ENCODE measurements at places on chromosomes 3 and 15.
A peak's percentile ranks its signal among the peaks of the same experiment; 100 is the strongest.

- DNase-seq, result no peak
These were observed 200.8 kb upstream of the GOLGA6L4 start for GRCh38 chr15:84034578-84035398.

DNA sequence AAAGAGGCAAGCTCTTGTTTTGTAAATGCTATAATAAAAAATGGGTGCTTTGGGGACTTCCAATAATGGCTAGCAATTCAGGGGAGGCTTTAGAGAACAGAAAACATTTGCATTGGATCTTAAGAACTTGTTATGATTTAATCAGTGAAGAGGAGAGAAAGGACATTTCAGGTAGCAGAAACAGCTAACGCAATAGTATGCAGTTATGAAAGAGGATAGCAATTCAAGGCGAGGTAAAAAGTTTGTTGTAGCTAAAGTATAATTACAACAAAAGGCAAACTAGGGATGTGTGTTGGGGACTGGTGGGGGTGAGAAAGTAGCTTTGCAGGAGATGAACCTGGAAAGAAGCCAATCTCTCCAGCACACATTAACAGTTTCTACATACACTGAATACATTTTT lies 558.7 kb upstream of the SEMA6D start:
- no peak for DNase-seq

- no peak for DNase-seq
These were observed 857 bp downstream of the AEN start for GRCh38 chr15:88621789-88622604.

GRCh38 chr3:102443021-102443420 lies 8.2 kb downstream of the ZPLD1 start:
- no peak for DNase-seq

DNA sequence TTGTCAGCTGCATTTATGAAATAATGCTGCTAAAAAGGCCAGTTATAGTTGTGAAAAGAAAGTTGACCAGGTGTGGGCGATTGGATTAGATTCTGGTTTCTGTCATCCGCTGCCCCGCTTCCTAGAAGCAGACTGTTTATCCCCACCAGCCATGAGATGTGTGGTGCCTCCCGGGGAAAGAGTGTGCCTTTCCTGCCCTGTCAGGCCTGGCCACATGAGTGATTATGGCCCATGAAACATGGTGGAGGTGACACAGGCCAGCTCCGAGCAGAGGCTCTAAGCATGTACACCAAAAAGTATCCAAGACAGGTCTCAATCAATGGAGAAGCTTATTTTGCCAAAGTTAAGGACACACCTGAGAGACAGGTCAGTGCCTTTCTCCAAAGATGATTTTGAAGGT lies 85.4 kb upstream of the ABHD2 start:
- DNase-seq, result peak; percentile 33

DNA sequence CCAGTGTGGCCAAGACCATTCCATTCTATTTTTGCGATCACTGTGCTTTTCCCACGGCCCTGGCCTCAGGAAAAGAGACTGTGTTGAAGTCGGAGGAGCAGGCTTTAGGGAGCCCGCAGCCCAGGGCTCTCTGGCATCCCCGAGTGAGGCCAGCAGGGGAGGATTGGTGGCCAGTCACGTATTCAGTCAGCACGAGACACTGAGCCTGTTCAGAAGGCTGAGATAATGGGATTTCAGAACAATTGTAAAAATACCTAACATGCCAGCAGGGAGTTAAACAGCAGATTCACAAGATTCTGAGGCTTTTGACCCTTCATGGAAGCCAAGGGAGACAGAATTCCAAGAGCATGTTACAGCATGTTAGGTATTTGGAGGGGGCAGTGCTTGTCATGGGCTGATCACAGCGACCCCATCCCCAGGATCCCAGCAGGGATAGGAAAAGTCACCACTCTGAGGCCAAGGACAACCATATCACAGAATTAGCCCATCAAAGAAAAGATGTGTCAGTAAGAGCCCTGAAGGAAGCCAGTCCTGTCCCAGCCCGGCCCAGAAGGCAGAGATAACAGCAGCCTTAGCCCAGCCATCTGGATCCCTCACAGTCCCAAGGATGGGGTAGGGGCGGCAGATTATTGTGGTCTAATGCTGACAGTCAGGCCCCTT lies 40.6 kb downstream of the AMOTL2 start:
- DNase-seq, result no peak

GRCh38 chr3:27935492-27935891 lies 213.4 kb upstream of the EOMES start:
- no peak for DNase-seq

GRCh38 chr3:125055331-125055912 lies 375 bp downstream of the HEG1 start:
- peak; percentile 87 for DNase-seq

- no peak for DNase-seq
These were observed 317.1 kb downstream of the ZIC4 start for GRCh38 chr3:147089286-147089685.

- no peak for DNase-seq
These were observed 1.2 kb downstream of the TBL1XR1 start for GRCh38 chr3:177196008-177196455.

DNA sequence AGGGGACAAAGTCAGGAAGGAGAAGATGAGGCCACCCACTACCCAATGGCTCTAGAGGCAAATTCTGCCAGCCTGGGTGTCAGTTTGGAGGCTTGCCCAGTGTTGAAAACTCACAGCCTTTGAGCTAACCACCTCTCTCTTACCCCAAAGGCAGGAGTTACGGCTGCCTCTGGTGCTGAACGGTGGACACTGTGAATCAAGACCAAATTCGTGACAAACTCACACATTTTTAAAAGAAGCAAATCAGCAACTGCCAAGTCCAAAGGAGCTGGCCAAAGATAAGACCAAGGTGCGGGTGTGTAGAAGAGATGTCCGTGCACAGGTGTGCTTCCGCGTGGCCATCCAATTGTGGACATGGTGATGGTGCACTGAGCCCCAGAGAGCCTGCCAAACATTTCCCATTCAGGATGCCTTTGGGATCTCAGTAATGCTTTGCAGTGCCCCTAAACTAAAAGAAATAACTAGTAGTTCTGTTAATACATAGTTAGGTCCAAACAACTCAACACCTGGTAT lies 74.6 kb downstream of the FAM174B start:
- DNase-seq, result no peak

GRCh38 chr15:61264986-61265385 lies 35.9 kb upstream of the RORA start:
- no peak for DNase-seq

DNA sequence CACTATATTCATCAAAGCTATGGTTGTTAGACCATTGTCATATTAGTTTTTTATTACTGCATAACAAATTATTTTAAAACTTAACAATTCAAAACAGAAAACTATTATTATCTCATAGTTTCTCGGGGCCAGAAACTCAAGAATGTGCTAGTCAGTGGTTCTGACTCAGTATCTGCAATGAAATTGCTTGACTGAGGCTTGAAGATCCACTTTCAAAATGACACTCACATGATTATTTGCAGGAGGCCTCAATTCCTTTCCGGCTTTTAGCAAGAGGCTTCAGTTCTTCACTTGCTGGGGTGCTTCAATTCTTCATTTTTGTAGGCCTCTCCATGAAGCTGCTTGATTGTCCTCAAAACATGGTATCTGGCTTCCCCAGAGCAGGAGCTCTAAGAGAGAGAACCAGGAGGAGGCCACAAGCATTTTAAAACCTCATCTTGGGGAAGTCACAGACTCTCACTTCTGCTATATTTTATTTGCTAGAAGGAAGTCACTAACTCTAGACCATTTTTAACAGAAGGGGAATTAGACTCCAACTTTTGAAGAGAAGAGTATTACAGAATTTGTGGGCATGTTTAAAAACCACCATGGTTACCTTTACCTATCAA lies 383.7 kb downstream of the MFSD1 start:
- DNase-seq, result no peak

DNA sequence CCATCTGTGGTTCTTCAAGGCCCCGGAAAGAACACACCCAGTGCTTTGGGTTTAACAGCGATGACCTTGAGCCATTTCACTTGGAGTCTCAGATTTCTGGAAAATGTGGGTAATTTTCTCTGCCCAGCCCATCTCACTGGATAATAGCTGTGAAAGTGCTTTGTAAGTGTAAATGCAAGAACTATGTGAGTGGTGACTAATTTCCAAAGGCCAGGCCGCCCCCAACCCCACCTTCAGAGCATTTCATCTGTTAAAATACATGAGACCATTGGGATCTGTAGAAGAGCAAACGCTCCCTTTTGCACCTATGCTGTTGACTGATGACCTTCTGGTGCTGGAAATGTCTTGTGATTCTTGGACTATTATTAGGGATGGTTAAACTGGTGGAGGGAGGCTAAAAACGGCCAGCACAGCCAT lies 196.8 kb upstream of the LPP start:
- DNase-seq, result no peak

DNA sequence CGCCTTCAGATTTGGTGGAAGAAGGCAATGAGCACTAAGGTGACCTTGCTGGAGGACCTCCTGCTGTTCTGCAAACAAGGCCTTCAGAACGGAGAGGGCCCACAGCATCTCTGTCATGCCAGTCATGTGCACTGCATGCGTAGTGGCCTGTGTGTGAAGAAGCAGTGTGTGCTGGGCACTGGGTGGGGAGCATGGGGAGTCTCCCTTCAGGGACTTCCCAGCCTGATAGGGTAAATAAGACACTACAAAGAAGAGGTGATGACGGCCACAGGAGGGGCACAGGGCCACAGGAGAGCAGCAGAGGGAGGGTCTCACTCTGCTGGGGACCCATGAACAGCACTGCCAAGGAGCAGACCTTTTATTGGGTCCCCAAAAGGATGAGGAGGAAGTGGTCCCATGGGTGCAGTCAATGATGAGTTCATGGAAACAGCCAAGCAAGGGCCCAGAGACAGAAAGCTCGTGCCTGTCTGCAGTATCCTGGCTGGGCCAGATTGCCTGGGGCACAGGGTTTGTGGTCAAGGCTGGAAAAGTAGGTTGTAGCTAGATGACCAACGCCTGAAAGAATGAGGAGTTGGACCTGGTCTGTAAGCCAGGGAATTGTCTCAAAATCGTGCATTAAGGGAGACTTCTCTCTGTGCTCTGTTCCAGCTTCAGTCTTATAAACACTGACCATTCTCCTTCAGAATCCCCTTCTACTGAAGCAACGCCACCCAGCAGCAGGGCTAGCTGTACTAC lies 67.8 kb upstream of the SEC61A1 start:
- DNase-seq, result no peak

- DNase-seq, result no peak
These were observed 82.4 kb upstream of the ST3GAL6 start for GRCh38 chr3:98680723-98681122.

- no peak for DNase-seq
These were observed 101.5 kb downstream of the RBMS3 start for GRCh38 chr3:29382409-29382808.

DNA sequence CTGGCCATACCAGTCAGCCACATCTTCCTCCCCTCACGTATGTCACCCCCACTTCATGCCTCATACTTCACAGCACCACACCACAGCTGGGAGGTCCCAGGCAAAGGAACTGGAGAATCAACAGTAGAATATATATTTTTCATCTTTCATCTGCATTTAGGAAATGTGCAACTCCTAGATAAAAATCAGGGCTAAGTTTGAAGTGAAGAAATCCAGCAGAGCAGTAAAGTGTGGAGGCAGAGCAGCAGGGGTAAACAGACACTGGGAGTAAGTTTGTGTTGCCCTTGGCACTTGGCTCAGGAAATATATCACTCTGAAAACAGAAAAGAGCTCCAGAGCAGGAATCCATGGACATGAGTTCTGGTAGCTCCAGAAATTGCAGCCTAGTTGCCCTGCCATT lies 2.8 kb upstream of the HERC1 start:
- no peak for DNase-seq

DNA sequence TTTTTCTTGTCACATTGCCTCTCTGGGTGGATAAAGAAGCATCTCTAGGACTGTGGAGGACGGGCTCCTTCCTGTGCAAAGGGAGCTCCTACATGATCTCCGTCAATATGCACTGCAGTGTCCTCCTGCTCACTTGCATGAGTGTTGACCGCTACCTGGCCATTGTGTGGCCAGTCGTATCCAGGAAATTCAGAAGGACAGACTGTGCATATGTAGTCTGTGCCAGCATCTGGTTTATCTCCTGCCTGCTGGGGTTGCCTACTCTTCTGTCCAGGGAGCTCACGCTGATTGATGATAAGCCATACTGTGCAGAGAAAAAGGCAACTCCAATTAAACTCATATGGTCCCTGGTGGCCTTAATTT lies 478 bp downstream of the GPR15 start:
- DNase-seq, result peak; percentile 22

GRCh38 chr15:101447168-101447533 lies 42.4 kb downstream of the PCSK6 start:
- no peak for DNase-seq

- DNase-seq, result no peak
These were observed 414.4 kb upstream of the ALCAM start for GRCh38 chr3:104952146-104952972.

DNA sequence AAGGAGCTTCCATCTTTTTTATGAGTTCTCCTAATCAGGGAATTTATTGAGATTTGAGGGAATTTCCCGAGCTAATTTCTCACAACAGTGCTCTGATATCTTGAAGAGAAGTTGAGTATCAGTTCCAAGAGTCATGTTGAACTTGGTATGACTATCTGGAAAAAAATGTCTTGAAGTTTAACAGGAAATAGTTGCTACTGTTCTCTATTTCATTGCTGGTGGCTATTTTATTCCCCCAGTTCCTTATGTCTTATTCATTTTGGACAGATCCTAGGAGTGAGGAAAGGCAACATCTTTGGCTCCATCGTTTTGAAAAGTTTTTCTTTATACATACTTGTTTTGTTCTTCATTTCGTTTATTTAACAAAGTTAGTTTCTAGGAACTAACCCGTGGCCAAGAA lies 307.8 kb upstream of the AGTR1 start:
- no peak for DNase-seq

DNA sequence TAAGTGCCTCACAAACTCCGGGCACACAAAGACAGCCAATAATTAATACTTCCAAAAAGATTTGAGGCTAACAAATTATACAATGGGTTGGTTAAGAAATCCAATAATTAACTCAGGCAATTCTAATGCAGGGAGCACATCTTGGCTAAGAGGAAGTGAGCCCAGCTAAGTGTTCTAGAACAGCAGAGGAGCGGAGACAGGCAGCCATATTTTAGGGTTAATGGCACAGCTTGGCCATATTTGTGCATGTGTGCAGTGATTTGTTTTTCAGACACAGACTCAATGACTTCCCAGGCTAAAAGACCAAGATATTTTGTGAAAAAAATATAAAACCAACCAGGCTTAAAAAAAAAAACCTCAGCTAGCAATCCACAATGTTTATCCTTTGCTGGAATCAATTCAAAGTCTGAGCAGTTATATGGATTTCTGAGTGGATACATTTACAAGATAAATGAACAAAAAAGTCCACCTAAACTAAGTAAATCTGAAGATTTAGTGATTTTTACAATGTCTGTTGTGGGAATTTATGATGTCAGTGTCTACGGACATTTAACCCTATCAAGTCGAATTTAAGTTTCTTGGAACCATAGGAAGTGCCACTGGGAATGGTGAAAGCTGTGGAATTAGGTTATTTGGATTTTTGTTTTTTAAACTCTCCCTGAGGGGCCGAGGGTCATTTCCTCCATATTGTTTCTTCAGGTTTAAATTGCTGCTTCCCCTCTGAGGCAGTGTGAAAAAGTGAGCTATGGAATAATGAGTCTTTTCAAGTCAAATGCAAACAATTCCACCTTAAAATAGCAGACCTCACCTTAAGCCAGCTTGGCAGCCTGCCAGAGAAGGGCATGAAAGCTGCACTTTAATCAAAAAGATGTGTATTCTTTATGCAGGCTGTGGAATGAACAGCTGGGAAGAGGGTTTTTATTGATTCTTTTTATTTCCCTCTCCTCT lies 413.7 kb upstream of the TBL1XR1 start:
- DNase-seq, result no peak
